ENCODE measurements at places on chromosomes 5 and 9.
A peak's percentile ranks its signal among the peaks of the same experiment; 100 is the strongest.

GRCh38 chr9:89078421-89078820 is 87.2 kb downstream of the S1PR3 start:
- no peak for DNase-seq

- DNase-seq = no peak
These were observed 12.0 kb upstream of the PSMD5 start for GRCh38 chr9:120854596-120855327.

GRCh38 chr9:77021922-77022782 is 2.7 kb downstream of the FOXB2 start:
- no peak for DNase-seq

GRCh38 chr5:143642791-143643190 is 169.2 kb upstream of the HMHB1 start:
- DNase-seq = no peak

- no peak for DNase-seq
These were observed 346.8 kb downstream of the TRIM36 start for GRCh38 chr5:114822863-114823262.

GRCh38 chr9:4009006-4009511 is 290.8 kb downstream of the GLIS3 start:
- no peak for DNase-seq

DNA sequence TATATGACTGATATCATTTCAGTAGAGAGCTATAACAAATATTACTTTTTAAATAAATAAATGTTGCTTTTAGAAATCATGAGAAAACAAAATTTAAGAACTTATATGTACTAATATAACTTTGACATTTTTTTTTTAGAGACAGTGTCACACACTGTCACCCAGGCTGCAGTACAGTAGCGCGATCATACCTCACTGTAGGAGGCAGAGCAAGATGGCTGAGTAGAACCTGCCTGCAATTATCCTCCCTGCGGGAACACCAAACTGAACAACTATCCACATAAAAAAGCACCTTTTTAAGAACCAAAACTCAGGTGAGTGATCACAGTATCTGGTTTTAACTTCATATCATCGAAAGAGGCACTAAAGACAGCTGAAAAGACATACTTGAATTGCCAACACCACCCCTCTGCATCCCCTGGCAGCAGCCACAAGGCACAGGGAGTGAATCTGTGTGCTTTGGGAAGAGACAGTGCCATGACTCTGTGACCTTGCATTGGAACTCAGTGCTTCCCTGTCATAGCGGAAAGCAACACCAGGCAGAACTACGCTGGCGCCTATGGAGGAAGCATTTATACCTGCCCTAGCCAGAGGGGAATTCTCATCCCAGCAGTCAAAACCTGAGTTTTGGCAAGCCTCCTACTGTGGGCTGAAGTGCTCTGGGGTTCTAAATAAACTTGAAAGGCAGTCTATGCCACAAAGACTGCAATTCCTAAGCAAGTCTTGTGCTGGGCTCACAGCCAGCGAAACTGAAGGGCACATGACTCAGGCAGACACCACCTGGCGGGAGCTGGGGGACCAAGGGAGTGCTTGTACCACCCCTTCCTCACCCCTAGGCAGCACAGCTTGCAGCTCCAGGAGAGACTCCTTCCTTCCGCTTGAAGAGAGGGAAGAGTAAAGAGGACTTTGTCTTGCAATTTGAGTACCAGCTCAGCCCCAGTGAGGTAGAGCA is 142.7 kb downstream of the FBXL17 start:
- DNase-seq = no peak

GRCh38 chr5:32443541-32444430 is 754 bp downstream of the ZFR start:
- DNase-seq = no peak

GRCh38 chr5:147445090-147445489 is 64.8 kb downstream of the DPYSL3 start:
- no peak for DNase-seq

DNA sequence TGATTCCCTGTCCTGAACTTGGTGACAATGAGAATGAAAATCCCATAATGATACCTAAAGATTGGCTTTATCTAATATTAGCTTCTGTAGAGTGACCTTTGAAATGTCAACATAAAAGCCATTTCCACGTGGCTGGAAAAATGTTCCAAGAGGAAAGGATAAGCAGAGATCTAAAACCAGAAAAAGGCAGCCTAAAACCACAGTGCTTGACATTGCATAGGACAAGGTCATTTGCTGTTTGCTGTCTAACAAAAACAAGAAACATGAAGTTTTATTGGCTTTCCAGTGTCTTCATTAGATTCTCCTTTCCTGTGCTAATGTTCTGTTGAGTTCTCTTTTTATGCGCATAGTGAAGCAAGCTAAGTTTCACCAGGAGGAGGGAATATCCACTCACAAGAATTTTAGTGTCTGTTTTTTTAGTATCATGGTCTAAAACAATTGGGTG is 44.6 kb downstream of the CPEB4 start:
- no peak for DNase-seq

DNA sequence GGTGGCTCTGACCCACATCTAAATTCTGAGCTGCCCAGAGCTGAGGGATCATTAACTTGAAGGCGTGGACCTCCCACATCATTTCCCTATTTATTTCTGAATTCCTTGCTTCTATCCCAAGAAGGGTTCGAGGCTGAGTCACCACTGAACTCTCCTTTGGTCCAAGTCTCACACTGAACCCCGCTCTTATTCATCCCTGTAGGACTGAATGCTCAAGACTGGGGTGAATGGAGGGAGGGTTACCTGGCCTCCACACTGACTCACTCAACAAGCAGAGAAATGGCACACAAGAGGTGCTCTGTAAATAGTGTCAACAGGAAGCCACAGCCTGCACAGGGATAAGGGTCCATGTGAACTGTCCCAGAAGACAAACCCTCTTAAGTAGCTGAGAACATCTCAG is 79.1 kb upstream of the FSTL4 start:
- DNase-seq = no peak

DNA sequence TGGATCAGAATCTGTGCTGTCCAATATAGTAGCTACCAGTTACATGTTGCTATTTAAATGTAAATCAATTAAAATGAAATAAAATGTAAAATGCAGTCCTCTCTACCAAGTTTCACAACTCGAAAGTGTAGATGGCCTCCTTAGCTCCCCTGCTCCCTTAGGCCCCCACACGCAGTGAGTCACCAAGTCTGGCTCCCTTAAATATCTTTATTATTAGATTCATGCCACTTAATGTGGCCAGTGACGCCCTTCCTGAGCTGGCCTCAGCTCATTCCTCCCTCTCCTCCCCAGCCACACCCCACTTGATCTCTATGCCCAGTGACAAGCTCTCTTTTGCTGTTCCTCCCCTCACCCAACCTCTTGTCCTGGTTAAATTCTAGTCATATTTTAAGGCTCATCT is 88.4 kb upstream of the DNAH5 start:
- no peak for DNase-seq

DNA sequence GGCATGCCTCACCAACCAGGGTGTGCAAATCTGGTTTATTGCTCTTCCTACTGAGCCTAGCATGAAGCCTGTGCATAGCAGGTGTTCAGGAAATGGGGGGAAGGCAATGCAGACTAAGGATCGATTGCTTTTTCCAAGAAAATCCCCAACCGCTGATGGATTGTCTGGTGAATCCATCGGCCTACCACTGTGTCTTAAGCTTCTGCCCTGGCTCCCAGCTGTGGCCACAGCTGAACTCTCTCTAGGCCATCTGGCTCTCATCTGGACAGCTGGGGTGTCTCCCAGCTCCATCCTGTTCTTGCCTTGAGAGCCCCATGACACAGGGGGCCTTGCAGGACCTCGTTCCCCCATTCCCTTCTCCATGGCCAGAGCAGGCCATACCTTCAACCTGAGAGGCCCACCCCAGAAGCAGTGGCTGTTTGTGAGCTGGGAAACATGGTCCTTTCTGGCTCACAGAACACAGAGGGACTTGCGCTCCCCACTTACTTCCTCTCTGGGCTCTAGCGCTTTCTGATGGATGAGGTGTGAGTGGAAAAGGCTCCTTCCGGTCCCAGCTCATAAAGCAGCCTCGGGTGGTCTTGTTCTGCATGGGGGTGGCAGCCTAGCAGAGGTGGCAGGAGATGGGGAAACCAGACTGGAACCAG is 41.8 kb downstream of the COL27A1 start:
- no peak for DNase-seq

DNA sequence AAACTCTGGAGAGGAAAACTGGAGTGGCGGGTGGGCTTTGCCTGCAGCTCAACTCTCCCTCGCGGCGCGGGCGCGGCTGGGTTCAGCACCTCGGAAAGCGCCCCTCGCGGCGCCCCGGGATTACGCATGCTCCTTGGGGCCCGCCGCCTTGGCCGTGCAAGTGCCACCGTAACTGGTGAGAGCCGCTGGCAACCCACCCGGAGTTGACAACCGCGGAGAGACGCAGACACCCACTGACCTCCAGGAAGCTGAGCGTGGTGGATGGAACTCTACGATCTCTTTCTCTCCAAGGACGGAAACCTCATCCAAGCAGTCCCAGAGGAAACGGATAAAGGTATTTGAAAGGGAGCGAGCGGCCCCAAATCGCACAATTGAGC is 194 bp upstream of the RXFP3 start:
- DNase-seq = peak; percentile 28

DNA sequence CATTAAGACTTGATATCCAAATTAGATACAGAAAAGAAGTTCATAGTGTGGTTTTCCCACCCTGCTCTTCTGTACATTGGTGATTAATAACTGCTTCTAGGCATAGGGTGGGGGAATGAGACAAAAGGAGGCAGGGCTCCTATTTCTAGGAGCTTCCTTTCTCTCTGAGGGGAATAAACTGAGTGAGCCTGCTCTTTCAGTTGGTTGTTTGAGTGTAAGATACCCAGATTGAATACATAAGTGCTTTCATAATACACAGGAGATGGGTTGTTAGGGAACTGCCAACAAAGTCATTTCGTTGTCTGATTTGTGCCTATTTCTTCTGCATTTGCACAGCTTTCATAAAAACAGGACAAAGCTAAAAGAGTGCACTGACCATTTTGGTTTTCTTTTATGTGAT is 48.9 kb upstream of the TTC23L start:
- no peak for DNase-seq

- DNase-seq = no peak
These were observed 23.5 kb upstream of the ASS1 start for GRCh38 chr9:130421154-130421801.

DNA sequence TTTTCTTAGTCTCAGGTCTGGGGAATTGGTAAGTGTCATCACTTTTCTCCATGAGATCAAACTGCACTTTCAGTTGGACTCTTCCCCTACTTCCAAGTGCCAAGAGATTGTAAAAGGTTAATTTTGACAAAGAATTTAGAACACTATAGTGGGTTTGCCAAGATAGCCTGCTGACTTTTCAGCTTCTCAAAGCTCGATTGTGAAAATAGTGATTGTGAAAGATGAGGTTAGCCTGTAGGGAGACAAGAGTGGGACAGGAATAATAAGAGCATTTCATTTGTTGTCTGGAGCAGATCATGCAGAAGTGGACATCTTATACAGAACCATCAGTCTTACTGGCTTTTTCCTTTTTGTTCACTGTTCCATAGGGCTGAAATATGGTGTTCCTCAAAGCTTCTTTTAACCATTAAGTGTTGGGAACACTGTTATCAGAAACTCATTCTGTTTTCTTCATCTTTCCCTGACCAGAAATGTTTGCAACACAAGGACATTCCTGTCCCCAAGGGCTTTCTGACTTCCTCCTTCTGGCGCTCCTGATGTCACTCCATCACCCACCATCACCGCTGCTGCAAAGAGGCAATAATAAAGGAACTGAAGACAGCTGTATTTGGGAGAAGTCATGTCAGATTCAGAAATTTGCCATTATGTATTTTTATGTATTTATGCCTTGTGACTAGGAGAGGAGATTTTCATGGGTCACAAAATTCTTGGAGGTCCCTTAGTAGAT is 11.6 kb upstream of the SPTAN1 start:
- DNase-seq = no peak

DNA sequence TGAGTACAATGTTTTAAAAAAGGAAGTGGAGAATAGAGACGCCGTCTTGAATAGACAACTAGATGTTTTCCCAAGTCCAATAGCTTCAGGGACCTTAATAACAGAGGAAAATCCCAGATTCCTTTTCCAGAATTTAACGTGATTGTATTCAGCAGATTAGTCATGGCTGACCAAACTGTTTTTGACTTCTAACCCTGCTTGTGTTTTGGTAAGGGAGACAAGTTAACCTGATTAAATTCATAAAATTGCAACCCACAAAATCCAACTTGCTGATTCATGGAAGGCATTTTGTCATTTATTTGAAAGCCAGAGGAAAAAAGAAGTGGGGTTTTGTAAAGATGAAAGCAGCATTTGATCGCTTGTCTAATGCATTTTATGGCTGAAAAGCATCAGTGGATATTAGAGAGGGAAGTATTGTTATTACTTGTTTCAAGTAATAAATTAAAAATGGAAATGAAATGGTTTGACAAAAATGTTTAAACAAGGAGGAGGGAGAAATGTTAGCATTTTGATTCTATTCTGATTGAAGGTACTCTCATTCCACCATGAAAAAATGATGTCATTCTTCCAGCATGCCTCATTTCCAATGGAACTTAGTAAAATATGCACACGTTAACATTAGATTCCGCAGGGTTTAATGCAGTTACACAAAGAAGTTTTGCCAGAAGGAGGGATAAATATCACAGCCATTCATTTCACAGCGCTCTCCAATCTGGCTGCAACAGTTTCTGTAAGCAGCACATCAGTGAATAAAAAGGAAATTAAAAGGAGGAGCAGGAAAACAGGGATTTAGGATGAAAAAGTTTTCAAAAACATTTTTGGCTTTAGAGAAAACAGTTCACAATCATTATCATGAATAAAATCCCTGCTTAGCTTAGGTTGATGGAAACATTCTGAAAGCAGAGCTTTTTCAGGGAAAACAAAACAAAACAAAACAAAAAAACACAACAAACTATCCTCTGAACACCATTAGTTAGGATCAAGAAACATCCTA is 314.7 kb downstream of the PRR16 start:
- DNase-seq = peak; percentile 70

- DNase-seq = no peak
These were observed 153.2 kb downstream of the MACROH2A1 start for GRCh38 chr5:135245521-135246499.

- no peak for DNase-seq
These were observed 65.8 kb downstream of the SHB start for GRCh38 chr9:38003230-38003629.

GRCh38 chr5:61069150-61069549 is 93.1 kb downstream of the SMIM15 start:
- no peak for DNase-seq

DNA sequence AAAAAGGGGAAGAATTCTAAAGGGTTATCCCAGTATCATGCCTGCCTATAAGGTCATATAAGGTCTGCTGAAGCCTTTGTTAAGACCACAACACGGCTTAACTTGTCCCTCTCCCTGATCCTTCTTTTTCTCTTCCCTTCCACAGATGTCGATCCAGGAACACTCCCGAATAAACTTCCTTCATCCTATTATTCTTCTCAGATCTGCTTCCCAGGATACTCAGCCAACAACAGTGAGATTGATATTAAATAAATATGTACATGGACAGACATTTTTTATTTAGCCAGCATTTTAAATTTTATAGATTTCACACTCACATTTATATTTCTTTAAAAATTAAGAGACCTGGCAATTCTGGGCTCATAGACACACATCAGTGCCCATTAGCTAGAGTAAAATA is 44.1 kb downstream of the DPYSL3 start:
- DNase-seq = no peak

All from astrocyte of the cerebellum (primary cell).